Breast epithelium (tissue), 4 donors: ENCODE measurements at places on chromosomes 7 and 10. TPM values are rescaled to one million over a fixed set of nuclear protein-coding genes. Genes with fewer than 3 reads are reported as not detected.
A peak's percentile ranks its signal among the peaks of the same experiment; 100 is the strongest.

- no peaks in the 10 kb centered on the region for H3K4me1 ChIP-seq
- H3K36me3 ChIP-seq, result no peaks in the 10 kb centered on the region
- no peaks in the 10 kb centered on the region for H3K27me3 ChIP-seq
- H3K4me3 ChIP-seq, result no peak overlapping the region
These were observed 112.2 kb downstream of the KIF20B start for GRCh38 chr10:89813546-89813945.

GRCh38 chr10:64430690-64431323 is 909.6 kb downstream of the REEP3 start:
- no peaks in the 10 kb centered on the region for H3K36me3 ChIP-seq
- no peak overlapping the region for H3K4me3 ChIP-seq
- H3K4me1 ChIP-seq, result no peaks in the 10 kb centered on the region
- H3K27me3 ChIP-seq, result no peaks in the 10 kb centered on the region
- H3K27ac ChIP-seq, result no peak overlapping the region

DNA sequence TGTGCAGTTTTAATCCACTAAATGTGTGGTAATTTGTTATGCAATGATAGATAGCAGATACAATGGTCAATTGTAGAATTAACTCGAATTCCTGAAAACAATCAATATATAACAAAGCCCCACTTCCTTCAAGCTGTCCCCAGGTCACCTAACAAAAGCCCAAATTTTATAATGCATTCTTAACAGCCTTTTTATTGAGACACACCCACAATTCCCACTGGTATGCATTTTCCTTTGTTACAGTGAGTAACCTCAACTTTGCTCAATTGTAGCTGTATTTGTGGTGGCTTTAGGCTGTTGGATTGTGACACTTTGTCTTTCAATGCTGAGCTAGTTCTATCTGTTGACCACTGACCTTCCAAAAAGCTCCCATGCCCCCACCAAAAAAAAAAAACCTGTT is 279.8 kb upstream of the CACNA2D1 start:
- no peak overlapping the region for H3K27ac ChIP-seq
- H3K36me3 ChIP-seq, result no peaks in the 10 kb centered on the region
- no peak for DNase-seq
- H3K4me3 ChIP-seq, result no peak overlapping the region
- no peaks in the 10 kb centered on the region for H3K4me1 ChIP-seq

DNA sequence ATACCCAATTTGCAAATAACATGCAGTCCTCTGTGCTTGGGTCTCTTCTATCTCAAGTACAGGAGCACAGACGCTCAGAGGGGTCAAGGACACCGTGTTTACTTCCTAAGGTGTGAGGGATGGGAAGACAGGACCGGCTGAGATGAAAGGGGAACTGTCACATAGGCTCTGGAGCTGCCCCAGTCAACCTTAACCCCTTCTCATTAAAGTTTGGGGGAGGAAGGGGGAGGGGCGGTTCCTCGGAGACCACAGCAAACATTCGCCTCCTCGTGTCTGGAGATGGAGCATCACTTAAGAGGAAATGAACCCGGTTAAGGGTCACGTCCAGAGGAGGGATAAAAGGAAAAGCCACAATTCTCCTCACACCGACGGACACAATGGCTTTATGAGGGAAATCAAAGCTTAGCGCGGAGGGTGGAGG is 1.1 kb downstream of the SH3PXD2A start:
- no peaks in the 10 kb centered on the region for H3K36me3 ChIP-seq
- H3K4me3 ChIP-seq, result peak overlapping the region; percentile 79
- H3K4me1 ChIP-seq, result peaks cover 4% of the 10 kb centered on the region
- DNase-seq, result no peak
- H3K27ac ChIP-seq, result peak overlapping the region; percentile 84

- H3K27me3 ChIP-seq, result no peaks in the 10 kb centered on the region
- H3K4me3 ChIP-seq, result no peak overlapping the region
- H3K4me1 ChIP-seq, result no peaks in the 10 kb centered on the region
- no peak overlapping the region for H3K27ac ChIP-seq
- no peak for DNase-seq
These were observed 40.9 kb upstream of the FRMD4A start for GRCh38 chr10:14371581-14371980.

GRCh38 chr10:22635650-22636049 is 78.7 kb downstream of the PIP4K2A start:
- no peak for DNase-seq

DNA sequence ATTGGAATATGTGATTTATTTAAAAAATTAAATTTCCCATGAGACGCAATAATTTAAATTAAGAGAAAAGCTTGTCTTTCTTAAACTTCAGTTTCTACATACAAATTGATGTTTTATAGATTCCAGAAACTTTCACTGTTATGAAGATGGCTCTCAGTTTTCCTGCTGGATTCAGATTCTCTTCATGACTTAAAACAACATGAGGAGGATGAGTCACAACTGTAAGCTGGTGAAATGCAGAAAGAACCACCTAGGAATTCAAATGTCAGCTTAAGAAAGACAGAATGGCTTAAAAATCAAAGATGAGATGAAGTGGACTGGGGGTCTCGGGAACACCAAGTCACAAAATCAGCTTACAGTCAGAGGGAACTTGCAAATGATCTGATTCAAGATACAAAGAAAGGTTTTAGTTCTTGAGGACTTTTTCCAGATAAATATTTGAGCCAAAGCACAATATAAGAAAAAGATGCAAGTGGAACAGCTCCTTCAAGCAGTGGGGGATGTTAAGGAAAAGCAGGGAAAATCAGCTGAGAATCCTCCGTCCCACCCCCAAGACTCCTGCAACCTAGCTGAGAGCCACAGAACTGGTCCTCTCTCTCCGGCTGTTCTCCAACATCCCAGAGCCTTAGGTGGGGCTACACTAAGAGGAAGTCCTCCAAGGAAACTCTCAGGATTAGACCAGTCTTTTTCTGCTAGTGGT is 279.8 kb downstream of the KCNMA1 start:
- no peak for DNase-seq
- H3K4me1 ChIP-seq, result no peaks in the 10 kb centered on the region
- H3K27me3 ChIP-seq, result no peaks in the 10 kb centered on the region

DNA sequence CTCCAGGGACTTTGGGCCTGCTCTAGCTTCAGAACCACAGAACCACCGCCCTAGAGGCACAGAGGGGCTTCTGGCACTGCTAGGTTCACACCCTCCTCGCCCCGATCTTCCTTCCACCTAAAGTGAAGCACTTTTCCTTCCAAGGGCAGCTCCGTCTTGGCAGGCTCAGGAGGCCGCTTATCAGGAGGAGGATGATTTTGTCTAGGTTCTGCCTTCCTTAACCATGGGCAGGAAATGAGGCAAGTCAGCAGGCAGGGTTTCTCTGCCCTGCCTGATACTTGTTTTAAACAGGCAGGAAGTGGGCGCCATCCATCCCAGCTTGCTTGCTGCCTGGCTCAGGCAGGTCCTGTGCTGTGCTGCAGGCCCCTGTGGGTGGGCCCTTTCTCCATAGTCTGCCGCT is 8.3 kb upstream of the ATP6V0E2 start:
- no peak for DNase-seq
- peaks cover 4% of the 10 kb centered on the region for H3K36me3 ChIP-seq
- H3K27me3 ChIP-seq, result no peaks in the 10 kb centered on the region
- no peak overlapping the region for H3K27ac ChIP-seq
- H3K4me3 ChIP-seq, result no peak overlapping the region

- no peak overlapping the region for H3K27ac ChIP-seq
- no peaks in the 10 kb centered on the region for H3K36me3 ChIP-seq
- H3K4me1 ChIP-seq, result no peaks in the 10 kb centered on the region
- no peak for DNase-seq
These were observed 10.5 kb upstream of the CRPPA start for GRCh38 chr7:16431646-16432424.

DNA sequence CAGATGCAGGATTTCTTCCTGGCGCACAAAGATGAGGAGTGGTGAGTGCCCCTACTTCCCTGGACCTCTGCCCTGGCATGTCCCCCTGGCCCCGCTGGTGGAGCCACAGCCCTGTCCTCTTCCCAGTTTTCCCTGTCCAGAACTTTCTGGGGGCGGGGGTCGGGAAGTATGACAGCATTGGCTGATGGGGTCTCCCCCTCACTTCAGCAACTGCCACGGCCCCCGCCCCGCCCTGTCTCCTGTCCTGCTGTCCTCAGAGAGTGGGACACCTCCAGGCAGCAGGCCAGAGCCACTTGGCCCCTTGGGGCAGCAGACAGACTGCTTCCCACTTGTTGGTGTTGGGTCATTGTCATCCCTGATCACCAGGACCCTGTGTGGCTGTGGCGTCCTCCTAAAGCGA is 7.3 kb downstream of the SRRT start:
- H3K27me3 ChIP-seq, result no peaks in the 10 kb centered on the region
- H3K27ac ChIP-seq, result no peak overlapping the region
- H3K4me1 ChIP-seq, result no peaks in the 10 kb centered on the region
- DNase-seq, result no peak
- peaks cover 25% of the 10 kb centered on the region for H3K36me3 ChIP-seq

GRCh38 chr7:141386881-141387280 is 164.3 kb upstream of the AGK start:
- no peak overlapping the region for H3K4me3 ChIP-seq
- H3K27ac ChIP-seq, result no peak overlapping the region
- no peaks in the 10 kb centered on the region for H3K36me3 ChIP-seq
- no peaks in the 10 kb centered on the region for H3K27me3 ChIP-seq
- H3K4me1 ChIP-seq, result no peaks in the 10 kb centered on the region

DPP6 gene
- total RNA-seq, result 0.98 TPM
